ENCODE measurements at places on chromosomes 7 and 10.

DNA sequence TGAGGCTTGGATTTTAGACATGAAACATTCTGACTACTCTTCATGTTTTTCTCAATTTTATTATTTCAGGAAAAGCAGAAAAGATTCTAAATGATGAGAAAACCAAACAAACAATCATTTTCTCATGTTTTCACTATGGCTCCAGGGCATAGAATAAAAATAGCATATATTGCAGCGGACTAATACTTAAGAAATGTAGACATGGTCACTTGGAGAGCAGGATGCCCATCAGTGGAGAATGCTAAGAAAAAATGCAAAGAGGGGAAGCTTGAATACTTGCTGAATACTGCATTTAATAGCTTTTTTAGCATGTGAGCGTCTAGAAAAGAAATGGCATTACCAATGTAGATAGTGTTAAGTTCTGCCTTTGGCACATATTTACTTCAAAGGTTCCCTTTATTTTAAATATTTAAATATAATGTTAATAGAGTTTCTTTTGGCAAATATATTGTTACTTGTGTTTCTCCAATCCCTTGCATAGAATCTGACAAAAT is 107.9 kb downstream of the PPP1R17 start:
- no peak for DNase-seq

- DNase-seq: no peak
Observed at GRCh38 chr10:27893358-27893954, 105.4 kb downstream of the ODAD2 start.

GRCh38 chr7:30596014-30596641 is 1.4 kb downstream of the GARS1 start:
- DNase-seq: no peak

- DNase-seq: no peak
Observed at GRCh38 chr7:27172315-27172774, 1.8 kb downstream of the HOXA10 start.

GRCh38 chr10:89566095-89566950 is 30.9 kb upstream of the SLC16A12 start:
- no peak for DNase-seq

GRCh38 chr7:37901890-37902524 is 14.6 kb downstream of the SFRP4 start:
- DNase-seq: no peak
